Activated naive CD8-positive, alpha-beta T cell treated with anti-CD3 and anti-CD28 coated beads for 36 hours (primary cell): ENCODE measurements at places on chromosomes 2 and 18.

- DNase-seq: no peak
Observed at GRCh38 chr2:15472133-15472532, 89.0 kb downstream of the NBAS start.

GRCh38 chr2:133682347-133682746, 114.1 kb upstream of the NCKAP5 start:
- DNase-seq: no peak

GRCh38 chr2:170882758-170883157, 46.3 kb upstream of the GORASP2 start:
- no peak for DNase-seq

- no peak for DNase-seq
Observed at GRCh38 chr2:70089220-70089982, 2.1 kb downstream of the PCBP1 start.

- no peak for DNase-seq
Observed at GRCh38 chr18:3970929-3971328, 484.2 kb downstream of the DLGAP1 start.

DNA sequence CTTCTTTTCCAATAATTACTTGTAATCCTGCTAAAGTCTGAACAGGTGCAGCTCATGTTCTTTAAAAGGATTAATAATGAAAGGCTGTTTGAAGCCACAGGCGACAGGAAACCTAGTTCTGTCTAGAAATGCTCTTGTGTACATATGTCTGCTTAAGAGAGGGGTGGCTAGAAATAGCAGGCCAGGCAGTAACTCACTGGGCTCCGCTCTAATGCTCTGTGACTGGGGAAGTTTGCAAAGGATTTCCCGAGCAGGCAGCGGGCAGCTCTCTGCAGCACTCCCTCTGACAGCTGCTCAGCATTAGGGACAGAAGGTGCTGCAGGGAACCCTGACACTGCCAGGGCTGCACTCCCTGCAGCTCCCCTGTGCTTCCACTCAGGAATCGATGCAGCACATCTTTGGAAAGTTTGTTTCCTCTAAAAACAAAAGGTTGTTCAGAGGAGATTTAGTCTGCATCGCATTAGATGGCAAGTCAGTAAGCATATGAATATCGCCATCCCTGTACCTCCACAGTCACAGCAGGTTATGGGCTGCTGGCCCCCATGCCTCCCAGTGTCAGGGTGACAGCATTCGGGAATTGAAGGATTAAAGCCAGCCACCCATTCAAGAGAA, 33.1 kb upstream of the TTC39C start:
- DNase-seq: no peak

GRCh38 chr18:23235860-23236259, 100.6 kb downstream of the CABLES1 start:
- no peak for DNase-seq

GRCh38 chr2:43419243-43419642, 176.6 kb downstream of the THADA start:
- no peak for DNase-seq
